Stimulated activated CD4-positive, alpha-beta T cell treated with anti-CD3 and anti-CD28 coated beads, Interleukin-15, amount 100 ng/mL, for 1 hour (primary cell): ENCODE measurements at places on chromosomes 4 and X.

GRCh38 chrX:27307546-27307945 lies 155.6 kb downstream of the PPP4R3C start:
- DNase-seq = no peak

GRCh38 chrX:40471965-40472648 lies 108.7 kb upstream of the ATP6AP2 start:
- no peak for DNase-seq

DNA sequence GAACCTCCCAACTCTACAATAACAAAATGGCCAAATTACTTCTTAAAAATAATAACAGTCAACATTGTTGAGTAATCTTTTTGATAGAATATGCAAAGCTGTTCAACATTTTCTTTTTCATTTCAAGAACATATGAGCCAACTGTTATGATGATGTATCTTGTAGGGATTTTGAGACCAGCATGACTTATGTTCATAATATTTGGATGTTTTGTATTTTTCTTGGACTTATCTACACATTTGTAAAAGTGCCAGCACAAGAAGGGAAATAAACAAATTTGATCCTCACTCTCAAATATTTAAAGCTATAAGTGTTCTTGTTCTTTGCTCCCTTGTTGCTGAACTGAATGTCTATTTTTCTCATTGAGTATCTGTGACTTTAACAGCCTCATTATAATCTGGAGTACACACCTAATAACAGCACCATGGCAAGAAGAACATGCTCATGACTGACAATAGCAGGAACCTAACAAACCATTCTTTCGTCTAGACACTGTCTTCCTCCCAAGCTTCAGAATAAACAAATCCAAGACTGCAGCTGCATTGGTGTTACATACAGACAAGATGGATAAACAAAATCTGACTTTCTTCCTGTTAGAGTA lies 1049.7 kb downstream of the FAT4 start:
- DNase-seq = no peak

GRCh38 chrX:51837451-51837850 lies 56.0 kb upstream of the MAGED1 start:
- DNase-seq = no peak

DNA sequence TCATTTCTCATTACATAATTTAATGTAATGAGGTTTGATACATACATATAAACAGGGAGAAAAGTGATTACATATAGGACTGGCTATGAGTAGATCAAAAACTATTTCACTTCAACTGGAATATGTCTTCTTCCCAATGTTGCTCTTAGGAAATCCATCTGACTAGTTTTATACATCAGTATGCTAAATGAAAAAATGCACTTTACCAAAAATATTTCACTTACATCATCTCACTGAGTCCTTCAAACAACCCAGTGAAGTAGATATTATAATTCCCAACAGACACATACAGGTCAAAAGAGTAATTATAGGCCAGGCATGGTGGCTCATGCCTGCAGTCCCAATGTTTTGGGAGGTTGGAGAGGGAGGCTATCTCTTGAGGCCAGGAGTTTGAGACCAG lies 215.9 kb downstream of the MID1 start:
- no peak for DNase-seq

DNA sequence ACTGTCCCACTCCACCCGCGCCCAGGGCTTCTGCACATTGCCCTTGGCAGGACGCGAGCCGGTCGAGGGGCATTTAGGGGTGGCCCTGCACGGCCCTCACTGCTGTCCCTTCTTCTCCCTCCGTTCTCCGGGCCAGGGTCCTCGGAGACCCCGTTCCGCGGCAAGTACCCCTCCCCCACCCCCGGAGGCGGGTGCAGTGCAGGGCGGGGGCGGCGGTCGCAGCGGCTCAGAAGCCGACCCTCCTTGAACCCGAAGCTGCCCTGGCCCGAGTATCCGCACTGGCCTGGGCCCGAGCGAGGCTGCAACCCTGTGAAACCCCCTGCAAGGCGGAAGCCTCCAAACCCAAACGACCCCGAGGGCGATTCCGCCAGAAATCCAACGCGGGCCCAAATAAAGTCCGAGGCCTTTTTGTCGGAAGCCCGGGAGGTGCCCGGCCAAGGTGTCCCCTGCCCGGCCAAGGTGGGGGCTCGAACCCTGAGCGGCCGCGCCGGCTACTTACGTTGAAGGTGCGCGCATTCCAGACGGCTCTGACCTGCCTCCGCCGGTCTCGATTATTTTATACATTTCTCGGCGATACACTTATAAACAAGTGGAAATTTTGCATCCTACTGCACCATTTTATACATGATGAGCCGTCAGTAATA lies 53.1 kb upstream of the TMEM33 start:
- no peak for DNase-seq

- no peak for DNase-seq
Observed at GRCh38 chr4:148854203-148854602, 412.0 kb upstream of the NR3C2 start.

GRCh38 chr4:14110407-14110806 lies 482.9 kb upstream of the BOD1L1 start:
- DNase-seq = no peak

DNA sequence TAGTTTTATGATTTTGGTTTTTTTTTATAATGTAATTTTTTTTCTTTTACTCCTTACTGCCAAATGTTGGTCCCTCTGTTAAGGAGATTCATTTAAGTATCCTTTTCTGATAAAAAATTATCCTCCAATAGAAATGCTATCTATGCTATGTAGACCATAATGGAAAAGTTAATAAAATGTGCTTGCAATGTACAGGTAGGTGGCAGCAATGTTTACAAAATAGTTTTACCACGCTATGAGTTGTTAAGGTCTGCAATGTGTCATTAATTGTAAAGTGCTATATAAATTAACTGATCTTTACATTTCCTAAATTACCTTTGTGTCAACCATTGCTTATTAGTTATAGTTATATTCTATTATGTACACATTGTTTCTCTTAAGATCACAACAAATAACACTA lies 3.8 kb upstream of the CENPC start:
- DNase-seq = no peak

GRCh38 chr4:111605111-111605510 lies 540.1 kb upstream of the FAM241A start:
- DNase-seq = no peak

DNA sequence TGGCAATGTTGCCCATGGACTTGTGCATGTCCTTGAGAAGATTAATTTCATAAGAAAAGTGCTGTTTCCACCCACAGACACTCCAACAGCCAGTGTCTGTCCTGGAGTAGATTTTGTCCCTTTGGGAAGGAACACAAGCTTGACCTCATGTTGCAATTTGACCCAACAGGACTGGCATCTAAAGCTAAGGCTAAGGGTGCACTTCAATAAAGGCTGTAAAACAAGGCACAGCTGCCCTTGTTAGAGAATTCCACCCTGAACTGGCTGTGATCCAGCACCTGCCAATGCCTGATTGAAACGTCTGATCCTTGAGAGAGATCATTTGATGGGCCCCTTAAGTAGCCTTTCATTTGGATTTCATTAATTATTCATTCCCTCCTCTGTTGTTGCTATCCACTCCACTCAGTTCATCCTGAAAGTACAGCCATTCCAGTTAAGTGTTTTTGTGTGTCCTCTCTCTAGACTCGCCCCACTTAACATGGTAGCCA lies 56.2 kb downstream of the CD99L2 start:
- no peak for DNase-seq

- no peak for DNase-seq
Observed at GRCh38 chrX:67351411-67351810, 192.4 kb upstream of the AR start.

DNA sequence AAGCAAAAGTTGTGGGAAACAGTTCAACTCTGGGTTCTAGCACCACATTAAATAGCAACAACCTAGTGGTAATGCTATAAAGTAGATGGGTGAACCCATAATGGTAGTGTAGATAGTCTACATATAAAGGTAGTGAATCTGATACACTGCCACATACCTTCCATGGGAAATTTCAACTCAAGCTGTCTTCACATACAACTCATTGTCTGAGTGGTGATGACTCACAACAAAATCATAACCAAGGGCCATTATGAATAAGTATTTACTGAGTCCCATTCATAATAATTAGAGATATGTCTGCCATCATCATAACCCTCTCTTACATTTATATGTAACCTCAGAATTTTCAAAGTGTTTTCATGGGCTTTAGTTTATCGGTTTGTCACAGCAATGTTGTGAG lies 34.8 kb downstream of the EGF start:
- no peak for DNase-seq

- no peak for DNase-seq
Observed at GRCh38 chr4:37219242-37219641, 25.3 kb upstream of the NWD2 start.

DNA sequence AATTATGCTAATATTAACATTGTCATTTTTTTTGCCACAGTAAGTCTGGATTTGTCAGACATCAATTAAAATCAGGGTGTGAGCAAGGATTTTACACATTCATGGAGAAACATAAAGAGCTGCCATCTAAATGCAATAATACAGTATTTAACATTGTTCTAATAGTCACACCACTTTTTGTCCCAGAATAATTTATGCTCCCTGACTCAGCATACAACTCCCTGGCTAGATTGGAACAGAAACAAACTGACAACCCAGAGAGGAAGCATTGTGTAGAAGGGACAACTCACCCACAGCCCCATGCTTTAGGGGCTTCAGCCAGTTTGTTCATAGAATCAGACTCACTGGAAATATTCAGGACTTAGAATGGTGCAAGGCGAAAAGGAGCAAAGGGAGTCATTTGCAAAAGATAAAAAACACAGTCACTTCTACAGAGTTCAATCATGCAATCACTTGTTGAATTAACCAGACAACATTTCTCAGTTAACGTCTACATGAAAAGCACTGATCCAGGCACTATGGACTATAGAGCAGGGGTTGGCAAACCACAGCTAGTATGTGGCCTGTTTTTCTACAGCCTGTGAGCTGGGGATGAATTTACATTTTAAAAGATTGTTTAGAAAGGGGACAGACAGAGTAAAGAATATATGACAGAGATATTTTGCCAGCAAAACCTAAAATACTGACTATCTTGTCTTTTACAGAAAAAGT lies 26.4 kb upstream of the SEC24B start:
- no peak for DNase-seq

GRCh38 chrX:120302434-120302833 lies 8.8 kb downstream of the TMEM255A start:
- no peak for DNase-seq

DNA sequence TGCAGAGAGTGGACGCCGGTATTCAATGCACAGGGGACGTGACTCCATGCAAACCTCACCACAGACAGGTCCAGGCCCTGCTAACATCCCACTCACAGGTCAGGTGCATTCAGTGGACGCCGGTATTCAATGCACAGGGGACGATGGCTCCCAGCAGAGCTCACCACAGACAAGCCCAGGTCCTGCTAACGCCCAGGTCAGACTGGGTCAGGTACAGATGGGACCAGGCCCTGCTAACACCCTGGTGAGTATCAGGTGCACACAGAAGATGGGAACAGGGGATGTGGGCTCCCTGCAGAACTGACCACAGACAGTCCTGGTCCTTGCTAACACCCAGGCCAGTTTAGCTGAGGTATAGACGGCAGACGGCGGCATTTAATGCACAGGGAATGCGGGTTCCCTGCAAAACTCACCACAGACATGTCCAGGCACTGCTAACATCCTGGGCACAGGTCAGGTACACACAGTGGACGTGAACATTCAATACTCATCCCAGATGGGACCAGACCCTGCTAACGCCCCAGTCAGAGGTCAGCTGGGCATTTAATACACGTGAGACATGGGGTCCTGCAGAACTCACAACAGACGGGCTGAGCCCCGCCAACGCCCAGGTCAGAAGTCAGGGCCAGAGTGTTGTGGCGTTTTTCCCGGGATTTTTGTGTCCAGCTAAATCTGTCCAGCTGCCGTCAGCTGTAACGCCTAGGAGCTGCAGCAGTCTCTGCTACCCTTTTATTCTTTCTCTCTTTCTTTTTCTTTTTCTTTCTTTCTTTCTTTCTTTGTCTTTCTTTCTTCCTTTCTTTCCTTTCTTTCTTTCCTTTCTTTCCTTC lies 99.2 kb downstream of the SHOX start:
- DNase-seq = no peak

DNA sequence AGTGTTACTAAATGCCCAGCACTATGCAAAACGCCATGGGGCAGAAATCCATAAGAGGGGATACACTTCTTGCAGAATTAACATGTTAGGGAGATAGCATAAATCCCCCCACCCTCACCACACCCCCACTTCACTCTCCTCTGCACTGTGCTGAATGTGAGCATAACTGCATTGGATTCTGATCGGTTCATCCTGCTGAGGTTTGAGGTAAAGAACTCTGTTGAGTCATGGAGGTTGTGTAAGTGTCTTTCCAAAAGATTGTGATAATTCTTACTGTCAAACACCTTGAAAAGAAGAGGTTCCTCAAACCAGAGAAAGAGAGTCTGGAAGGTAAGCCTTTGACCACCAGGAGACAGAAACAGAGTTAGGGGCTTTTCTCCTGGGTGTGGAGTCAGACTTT lies 43.6 kb downstream of the RBM47 start:
- DNase-seq = no peak

GRCh38 chrX:119721487-119721886 lies 28.5 kb upstream of the SEPTIN6 start:
- no peak for DNase-seq

GRCh38 chr4:113738251-113738650 lies 23.3 kb downstream of the CAMK2D start:
- DNase-seq = no peak

DNA sequence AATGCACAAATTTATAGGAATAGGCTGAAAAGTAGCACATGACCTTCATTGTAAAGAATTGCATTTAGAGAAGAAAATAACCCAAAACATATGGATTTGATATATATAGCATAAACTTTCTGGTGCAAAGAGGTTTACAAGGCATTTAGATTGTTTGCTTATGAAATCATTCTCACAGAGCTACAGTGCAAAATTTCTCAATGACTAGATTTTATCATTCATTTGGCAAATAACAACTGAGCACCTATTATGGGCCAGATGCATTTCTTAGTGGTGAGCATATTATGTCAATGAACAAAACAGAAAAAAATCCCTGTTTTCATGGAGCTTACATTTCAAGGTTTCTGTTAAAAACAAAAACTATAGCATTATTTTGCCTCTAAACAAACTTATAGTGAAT lies 34.1 kb upstream of the TNIP3 start:
- DNase-seq = no peak

DNA sequence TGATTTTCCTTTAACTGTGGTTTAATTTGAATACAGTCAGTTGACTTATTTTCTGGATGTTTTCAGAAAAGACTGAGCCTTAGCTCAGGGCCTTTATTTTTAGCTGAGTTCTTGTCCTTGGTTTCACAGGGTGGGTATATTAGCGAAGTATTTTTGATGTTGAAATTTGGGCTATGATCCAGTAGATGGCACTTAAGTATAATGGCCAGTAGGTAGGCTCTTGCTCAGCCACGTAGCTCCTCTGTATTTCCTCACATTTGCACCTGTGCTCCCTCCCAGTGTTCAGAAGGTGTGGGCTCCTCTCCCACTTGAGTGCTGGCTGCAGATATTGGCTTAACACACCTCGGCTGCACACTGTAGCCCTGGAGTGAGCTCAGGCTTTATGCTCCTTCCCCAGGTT lies 549.9 kb upstream of the AMOT start:
- DNase-seq = no peak

DNA sequence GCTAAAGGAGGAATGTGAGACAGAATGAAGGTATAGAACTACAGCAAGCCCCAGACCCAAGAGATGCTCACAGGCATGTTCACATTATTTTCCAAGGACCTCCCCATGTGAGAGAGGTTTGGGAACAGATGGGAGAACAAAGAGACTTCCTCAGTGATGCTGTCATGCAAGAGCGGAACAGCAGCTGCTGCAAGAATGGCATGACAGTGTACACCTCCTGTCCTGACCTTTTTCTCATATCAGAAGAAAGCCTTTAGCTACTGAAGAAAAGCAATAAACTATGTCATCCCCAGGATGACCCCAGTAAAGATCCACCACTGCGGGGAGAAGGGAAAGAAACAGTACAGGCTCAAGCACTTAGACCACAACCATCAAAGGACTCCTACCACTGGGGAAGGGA lies 7.2 kb downstream of the PRDM5 start:
- no peak for DNase-seq
